ENCODE measurements at places on chromosomes 16 and 17.

GRCh38 chr17:44559634-44560554 lies 2.6 kb downstream of the FZD2 start:
- DNase-seq = no peak

GRCh38 chr16:72858665-72859493 lies 189.0 kb downstream of the ZFHX3 start:
- peak; percentile 21 for DNase-seq

DNA sequence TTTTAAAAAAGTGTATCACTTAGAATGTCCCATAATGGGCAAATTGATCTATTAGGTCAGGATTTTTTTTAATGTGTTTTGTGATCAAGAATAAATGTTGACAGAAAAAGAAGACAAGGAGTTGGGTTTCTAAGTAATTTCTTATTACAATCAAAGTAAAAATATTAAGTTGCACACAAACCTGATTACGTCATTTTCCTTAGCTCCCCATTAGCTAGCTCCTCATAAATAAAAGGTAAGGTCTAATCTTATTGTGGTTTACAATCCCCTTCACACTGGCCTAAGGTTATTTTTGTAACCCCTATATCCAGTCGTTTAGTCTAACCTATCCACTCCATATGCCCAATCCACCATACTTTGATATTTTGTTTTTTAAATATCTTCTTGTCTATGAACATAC lies 7.6 kb downstream of the CA10 start:
- no peak for DNase-seq

GRCh38 chr17:81389585-81389984 lies 5.7 kb upstream of the BAHCC1 start:
- DNase-seq = no peak

All from tibial nerve (tissue), 4 donors.